ENCODE measurements at places on chromosomes 1 and 21. TPM values are rescaled to one million over a fixed set of nuclear protein-coding genes. Genes with fewer than 3 reads are reported as not detected.

- no peak overlapping the region for H3K27ac ChIP-seq
- no peaks in the 10 kb centered on the region for H3K4me1 ChIP-seq
- H3K27me3 ChIP-seq = no peaks in the 10 kb centered on the region
- H3K4me3 ChIP-seq = no peak overlapping the region
- no peaks in the 10 kb centered on the region for H3K36me3 ChIP-seq
These were observed 110.2 kb upstream of the APP start for GRCh38 chr21:26280775-26281174.

The CA6 gene
- total RNA-seq = 3.5 TPM

The ST6GALNAC3 gene
- total RNA-seq = 2.7 TPM

The NFASC gene
- not detected for total RNA-seq

DNA sequence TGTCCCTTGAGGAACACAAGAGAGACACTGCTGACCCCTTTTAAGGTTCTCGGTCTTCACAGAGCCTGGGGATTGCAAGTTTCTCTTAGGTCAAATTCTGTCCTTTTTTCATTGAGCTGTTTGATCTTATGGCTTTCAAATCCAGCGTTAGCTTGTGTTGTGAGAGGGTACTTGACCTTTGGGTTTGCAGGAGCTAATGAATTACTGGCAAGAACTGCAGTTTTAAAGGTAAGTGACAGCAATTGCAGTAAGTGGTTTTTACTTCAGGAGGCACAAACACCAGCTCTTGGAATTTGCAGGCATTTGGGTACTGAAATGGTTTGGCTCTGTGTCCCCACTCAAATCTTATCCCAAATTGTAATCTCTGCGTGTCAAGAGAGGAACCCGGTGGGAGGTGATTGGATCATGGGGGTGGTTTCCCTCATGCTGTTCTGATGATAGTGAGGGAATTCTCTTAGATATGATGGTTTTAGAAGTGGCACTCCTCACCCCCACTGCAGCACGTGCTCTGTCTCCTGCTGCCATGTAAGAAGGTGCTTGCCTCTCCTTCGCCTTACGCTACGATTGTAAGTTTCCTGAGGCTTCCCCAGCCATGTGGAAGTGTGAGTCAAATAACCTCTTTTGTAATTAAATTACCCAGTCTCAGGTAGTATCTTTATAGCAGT, 134.5 kb upstream of the LYPLAL1 start:
- no peaks in the 10 kb centered on the region for H3K27me3 ChIP-seq
- no peak overlapping the region for H3K4me3 ChIP-seq
- no peaks in the 10 kb centered on the region for H3K4me1 ChIP-seq
- no peaks in the 10 kb centered on the region for H3K36me3 ChIP-seq
- no peak overlapping the region for H3K27ac ChIP-seq

The KCNQ4 gene
- 0.38 TPM for total RNA-seq

DNA sequence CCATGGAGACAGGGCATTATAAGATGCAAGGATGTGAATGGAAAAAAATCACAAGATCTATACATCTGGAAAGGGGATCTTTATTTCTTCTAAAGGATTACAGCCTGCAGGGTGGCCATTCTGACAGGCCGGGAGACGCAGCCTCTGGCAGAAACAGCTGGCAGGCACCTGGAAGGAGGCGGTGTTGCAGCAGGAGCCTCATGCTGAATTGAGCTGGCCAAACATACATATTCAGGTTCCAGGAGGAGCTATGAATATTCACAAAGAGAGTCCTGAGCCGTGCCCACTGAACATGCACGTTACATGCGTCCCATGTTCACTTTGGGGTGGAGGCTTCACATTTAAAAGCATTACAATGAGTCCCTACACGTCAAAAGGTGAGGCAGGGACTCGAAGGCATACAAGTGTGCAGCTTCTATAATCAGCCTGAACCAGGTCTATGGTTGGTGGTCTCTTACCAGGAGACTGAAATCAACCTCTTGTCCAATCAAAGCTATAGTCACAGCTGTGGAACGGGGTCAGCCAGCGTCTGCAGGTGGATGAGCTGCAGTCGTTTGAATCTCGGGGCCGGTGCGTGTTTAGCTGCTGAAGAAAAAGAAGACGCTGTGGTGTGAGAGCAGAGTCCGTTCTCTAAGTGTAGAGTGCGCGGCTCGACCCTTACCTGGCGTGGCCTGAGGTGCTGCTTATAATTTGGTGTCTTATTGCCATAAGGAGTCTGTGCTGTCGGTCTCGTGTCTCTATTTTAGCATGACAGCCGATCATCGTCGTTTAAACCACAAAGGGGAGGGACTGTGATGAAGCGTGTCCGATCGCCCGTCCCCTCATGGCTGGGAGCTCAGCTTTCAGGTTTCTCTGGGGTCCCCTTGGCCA, 183.0 kb downstream of the ETS2 start:
- peaks cover 38% of the 10 kb centered on the region for H3K27me3 ChIP-seq
- H3K27ac ChIP-seq = no peak overlapping the region
- H3K4me1 ChIP-seq = peaks cover 34% of the 10 kb centered on the region
- no peaks in the 10 kb centered on the region for H3K36me3 ChIP-seq
- H3K4me3 ChIP-seq = no peak overlapping the region

GRCh38 chr1:209876078-209876800, 48.5 kb downstream of the UTP25 start:
- no peak overlapping the region for H3K27ac ChIP-seq
- no peaks in the 10 kb centered on the region for H3K4me1 ChIP-seq
- no peak overlapping the region for H3K4me3 ChIP-seq
- peaks cover 30% of the 10 kb centered on the region for H3K27me3 ChIP-seq
- H3K36me3 ChIP-seq = no peaks in the 10 kb centered on the region

DNA sequence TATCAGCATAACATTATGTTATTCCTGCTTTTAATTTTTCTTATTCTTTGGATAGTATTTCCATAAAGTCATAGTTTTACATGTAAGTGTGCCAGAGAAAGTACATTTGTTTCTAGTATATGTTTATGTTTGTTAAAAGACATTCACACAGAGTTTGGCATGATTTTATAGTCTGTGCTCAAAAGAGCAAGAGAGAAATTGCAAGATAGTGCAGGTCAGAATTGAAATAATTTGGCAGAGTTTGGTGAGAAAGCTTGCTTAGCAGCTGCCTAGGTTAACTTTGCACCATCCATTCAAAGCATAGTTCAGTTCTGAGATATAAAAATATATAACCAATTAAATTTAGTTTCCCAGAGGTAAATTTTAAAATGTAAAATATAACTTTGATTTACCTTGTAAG, 17.0 kb downstream of the NEK7 start:
- peak overlapping the region; percentile 46 for H3K4me3 ChIP-seq
- peak overlapping the region; percentile 91 for H3K27ac ChIP-seq
- peaks cover 15% of the 10 kb centered on the region for H3K36me3 ChIP-seq
